Left renal pelvis (tissue), 4 donors: ENCODE measurements at places on chromosomes 6 and 20. TPM values are rescaled to one million over a fixed set of nuclear protein-coding genes. Genes with fewer than 3 reads are reported as not detected.

The VSX1 gene
- polyA plus RNA-seq = not detected

- DNase-seq = no peak
Measured at GRCh38 chr6:118565311-118565960, 17.3 kb downstream of the PLN start.

The DYNLT2 gene
- polyA plus RNA-seq = 9.7 TPM

The CDSN gene
- not detected for polyA plus RNA-seq

The PLTP gene
- polyA plus RNA-seq = 127 TPM

The SLC22A2 gene
- polyA plus RNA-seq = 8.6 TPM

GRCh38 chr20:1945134-1945618 lies 48.7 kb downstream of the PDYN start:
- DNase-seq = no peak

DNA sequence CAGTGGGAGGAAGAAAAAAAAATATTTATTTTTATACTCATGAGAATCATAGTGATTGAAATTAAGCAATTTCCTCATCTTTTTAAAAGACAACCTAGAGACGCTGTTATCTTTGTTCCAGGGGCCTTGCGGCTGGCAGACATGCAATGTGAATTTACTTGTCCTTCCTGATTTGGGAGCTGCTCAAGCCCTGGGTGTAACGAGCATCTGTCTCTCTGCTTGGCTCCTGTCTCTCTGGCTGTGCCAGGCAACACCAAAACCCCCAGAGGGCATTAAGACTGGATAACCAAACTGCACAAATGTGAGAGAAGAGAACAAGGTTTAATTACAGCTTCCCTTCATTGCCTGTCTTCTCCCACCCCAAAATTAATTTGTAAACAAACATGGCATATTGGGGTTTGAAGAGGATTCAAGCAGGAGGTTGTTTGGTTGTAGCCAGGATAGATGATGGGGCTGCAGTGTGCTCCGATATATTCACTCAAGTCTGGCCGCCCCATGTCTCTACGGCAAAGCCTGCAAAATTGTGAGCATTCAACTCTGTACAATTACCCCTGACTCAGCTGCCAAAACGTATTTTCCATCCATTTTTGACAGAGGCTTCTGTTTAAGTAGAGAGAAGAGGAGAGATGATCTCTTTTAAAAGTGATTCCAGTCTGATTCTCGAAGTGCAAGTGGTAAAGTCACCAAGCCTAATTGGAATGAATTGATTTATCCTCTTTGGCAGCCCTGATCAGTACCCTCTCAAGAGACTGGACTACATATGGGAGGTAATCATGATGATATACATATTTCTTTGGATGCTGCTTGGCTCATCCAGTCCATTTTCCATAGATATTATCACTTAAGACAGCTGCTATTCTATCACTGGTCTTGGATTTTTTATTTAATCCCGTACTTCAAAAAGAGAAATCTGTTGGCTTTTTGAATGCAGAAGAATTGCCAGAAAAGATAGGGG lies 170.2 kb downstream of the SLC24A3 start:
- no peak for DNase-seq

The PRPF6 gene
- 60.4 TPM for polyA plus RNA-seq

The MYL9 gene
- polyA plus RNA-seq = 266 TPM

The PHACTR1 gene
- polyA plus RNA-seq = 19.1 TPM

- DNase-seq = no peak
Measured at GRCh38 chr6:41937472-41937860, 4.1 kb downstream of the CCND3 start.

DNA sequence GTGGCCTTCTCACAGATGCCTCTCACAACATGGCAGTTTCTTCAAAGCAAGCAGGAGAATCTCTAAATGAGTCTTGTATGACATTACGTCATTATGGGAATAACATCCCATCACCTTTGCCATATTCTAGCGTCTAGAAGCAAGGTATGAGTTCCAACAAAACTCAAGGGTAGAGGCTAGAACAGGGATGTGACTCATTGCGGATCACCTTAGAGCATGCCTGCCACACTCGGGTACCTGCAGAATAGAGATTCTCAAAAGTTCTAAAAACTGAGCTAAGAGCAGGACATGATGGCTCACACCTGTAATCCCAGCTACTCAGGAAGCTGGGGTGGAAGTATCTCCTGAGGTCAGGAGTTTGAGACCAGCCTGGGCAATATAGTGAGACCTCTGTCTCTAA lies 182.8 kb downstream of the SLC16A10 start:
- DNase-seq = no peak

GRCh38 chr6:21198032-21198640 lies 395.4 kb upstream of the SOX4 start:
- no peak for DNase-seq

GRCh38 chr6:70847106-70848084 lies 109.5 kb downstream of the B3GAT2 start:
- no peak for DNase-seq

The C20orf204 gene
- polyA plus RNA-seq = 1.4 TPM

DNA sequence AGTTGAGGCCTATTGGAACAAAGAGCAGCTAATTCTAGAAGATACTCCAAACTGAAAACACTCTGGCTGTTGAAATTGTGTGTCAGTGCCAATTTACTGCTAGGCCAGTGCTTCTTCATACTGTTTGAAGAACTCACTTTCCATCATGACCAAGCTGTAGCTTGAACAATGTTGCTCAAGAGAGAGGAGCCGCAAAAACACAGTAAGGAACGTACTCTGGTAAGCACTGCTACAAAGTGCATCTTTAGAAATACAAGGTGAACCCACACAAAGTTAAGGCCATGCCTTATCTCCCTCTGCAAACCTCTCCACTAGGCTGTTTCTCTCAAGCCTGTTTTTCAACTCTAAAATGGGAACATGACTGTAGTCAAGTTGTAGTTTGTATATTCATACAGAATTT lies 74.5 kb upstream of the TULP1 start:
- no peak for DNase-seq

DNA sequence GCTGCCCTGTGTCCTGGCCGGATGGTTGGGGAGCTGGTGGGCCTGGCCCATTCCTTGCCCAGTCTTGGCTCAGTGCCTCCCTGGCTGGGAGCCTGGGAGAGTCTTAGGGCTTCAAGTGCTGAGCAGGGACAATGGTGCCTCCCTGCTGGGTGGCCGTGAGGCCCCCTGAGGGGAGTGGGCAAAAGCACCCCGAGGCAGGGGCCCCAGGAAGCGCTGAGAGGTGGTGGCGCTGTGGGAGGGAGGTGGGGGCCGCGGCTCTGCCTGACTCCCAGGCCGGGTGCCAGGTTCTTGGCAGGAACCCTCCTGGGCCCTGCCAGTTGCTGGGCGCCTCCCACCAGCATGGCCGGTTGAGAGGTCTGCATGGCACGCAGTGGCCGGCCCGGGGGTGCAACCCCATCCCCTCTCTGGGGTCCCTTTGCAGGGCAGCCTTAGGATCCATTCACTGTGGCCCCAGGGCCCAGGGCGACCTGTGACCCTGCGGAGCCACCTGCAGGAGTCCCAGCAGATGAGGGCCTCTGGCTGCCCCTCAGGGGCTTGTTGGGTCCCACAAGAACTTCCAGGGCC lies 9.2 kb upstream of the RPS21 start:
- DNase-seq = no peak

The KCNQ5 gene
- polyA plus RNA-seq = 0.14 TPM
